Bone marrow (tissue), 2 donors: ENCODE measurements at places on chromosomes 4 and X.

DNA sequence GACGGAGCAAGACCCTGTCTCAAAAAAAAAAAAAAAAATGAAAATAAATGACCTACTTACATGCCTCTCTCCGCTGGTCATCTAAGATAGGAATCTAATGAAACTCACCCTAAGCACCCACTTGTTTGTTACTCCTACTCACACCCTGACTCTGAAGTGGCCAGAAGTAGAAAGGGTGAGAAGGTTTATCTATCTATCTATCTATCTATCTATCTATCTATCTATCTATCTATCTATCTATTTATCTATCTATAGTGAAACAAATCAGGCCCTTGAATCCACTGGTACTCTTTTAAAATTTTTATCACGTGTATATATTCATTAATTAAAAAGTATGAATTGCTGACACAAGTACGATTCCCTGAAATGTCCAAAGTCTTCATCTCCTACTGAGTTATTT lies 75.2 kb downstream of the SLC10A7 start:
- DNase-seq = no peak

- no peak for DNase-seq
Measured at GRCh38 chr4:140944199-140944515, 188.0 kb upstream of the TBC1D9 start.

DNA sequence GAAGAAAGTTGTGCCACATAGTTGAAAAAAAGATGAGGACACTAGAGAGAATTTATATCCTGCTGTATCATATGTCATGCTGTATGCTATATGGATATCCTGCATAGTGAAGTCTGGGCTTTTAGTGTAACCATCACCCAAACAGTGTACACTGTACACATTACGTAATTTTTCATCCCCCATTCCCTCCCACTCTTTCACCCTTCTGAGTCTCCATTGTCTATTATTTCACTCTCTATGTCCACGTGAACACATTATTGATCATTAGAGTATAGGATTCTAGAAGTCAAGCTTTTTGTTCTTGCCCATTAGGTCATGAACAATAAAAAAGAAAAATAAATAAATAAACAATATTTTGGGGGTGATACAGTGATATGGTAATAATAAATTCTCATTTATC lies 18.0 kb upstream of the FRYL start:
- DNase-seq = no peak

DNA sequence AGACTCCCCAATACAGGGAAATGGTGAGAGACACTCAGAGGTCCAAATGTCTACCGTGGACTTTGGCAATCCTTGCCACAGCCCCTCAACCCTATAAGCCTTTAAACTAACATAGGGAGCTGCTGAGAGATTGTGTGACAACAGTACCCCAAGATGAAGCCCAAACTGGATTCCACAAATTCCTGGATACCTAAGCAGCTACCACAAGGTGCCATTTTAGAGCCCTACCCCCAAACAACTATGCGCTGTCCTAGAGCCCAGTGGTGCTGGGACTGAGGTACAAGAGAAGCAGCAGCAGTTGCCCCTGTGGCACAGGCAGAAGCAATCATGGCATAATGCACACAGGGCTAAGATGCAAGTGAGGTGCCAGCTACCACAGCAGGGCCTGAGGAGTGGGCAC lies 2.7 kb upstream of the TMPRSS11F start:
- DNase-seq = no peak

DNA sequence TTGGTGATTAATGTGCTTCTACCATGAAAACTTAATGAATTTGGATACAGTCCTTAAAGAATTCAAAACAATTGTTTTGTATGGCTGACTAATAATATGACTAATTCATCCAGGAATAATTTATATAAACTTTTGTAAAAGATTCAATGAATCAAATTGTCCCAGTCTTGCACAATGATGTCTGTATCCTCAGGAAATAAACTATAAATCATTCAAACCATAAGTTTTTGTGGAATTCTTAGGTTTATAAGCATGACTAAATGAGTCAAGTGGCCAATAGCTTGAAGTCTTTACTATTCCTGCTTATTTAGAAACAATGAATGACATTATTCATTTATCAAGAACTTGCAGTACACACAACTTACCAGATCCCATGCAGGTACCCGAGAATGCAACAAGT lies 935.0 kb upstream of the INTU start:
- no peak for DNase-seq

- no peak for DNase-seq
Measured at GRCh38 chrX:13029887-13030771, 14.3 kb downstream of the FAM9C start.

DNA sequence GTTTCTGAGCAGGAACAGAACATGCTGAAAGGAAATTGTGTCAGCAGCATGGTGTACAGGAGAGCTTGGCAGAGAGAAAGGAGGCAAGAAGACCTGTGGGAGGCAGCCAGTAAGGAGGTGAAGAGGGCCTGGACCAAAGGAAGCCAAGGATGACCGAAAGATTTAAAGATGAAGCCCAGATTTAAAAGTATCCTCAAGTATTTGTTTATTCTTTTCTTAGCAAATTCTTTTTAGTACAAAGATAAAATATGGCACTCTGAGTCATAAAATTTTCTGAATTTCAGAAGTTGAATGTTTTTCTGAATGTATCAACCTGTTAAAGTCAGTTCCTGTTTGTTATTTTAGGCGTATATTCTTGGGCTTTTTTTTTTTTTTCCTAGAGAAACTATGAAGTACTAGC lies 3.5 kb downstream of the PKD2 start:
- DNase-seq = no peak

- DNase-seq = peak; percentile 37
Measured at GRCh38 chr4:145935253-145936141, 3.1 kb downstream of the ZNF827 start.

- DNase-seq = no peak
Measured at GRCh38 chrX:41148553-41148952, 63.3 kb downstream of the USP9X start.

GRCh38 chrX:42976746-42977366 lies 198.9 kb upstream of the PPP1R2C start:
- no peak for DNase-seq

GRCh38 chrX:105328773-105329172 lies 108.3 kb upstream of the TEX13A start:
- no peak for DNase-seq

DNA sequence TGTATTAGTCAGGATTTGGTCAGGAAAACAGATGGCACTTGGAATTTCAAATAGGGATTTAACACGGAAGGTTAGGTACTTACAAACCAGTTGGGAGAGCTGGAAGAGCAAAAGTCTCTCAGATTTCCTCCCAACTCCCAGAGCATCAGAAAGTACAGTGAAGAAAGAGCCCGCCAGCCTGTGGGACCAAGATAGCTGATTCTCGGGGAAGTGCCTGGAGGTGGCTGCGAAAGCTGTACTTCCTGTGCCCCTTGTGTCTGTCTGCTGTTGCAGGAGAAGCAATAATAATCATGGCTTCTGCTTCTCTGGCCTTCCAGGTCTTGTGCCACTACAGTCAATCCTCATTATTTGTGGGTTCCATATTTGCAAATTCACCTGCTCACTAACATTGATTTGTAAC lies 221.0 kb upstream of the BCOR start:
- peak; percentile 22 for DNase-seq

- DNase-seq = no peak
Measured at GRCh38 chrX:29419774-29420553, 795.4 kb upstream of the MAGEB2 start.

DNA sequence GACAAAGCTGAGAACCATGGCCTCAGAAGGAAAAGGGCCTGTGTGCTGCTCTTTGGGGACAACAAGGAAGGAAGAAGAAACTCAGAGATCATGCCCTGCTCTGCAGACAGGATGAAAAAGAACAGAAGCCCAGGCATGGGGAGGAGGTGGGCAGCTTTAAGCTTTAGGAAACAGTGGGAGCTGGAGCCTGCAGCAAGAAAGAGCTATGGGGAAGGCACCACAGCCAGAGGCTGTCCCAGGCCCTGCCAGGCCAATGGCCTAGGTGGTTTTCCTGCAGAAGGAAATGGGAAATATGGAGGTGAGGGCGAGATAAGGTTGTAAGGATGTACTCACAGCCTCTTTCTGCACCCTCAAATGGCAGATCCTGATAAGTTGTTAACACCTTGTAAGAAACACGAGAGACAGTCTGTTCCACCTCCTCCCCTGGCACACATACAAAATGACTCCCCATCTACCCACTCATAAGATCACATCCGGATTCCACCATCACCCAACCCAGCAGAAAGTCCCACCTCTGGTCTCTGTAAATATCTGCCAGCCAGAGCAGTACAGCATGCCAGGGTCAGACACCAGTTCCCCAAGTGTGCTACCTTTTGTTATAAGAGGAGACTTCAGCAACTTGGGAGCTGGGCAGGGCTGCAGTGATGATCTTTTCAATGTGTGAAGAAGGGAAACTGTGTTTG lies 105.2 kb downstream of the RTL5 start:
- DNase-seq = no peak

DNA sequence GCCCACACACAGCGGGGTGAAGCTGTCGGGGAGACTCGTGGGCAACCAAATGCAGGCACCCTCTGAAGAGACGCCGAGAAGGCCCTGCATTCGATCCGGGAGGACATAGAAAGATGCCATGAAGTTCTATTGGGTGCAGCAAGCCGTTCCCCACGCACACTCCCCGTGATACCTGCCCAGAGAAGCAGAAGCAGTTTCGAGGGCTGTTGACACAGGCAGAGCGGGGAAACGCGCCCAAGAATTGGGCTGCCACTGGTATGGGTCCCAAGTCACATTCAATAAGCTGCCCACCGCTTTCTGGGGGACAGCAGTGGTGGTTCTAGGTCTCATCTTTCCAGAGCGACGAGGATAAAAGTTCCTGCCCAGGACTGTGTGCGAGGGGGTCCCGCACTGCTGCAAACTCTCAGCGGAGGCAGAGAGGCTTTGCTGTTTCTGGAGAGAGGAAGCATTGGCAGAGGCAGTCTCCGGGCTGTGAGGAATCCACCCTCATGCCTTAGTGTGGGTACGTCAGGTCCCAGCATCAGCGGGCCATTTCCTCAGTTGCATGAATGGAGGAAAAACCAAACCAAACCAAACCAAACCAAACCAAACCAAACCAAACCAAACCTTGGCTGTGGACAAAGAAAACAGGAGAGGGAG lies 10.1 kb downstream of the PITX2 start:
- no peak for DNase-seq

DNA sequence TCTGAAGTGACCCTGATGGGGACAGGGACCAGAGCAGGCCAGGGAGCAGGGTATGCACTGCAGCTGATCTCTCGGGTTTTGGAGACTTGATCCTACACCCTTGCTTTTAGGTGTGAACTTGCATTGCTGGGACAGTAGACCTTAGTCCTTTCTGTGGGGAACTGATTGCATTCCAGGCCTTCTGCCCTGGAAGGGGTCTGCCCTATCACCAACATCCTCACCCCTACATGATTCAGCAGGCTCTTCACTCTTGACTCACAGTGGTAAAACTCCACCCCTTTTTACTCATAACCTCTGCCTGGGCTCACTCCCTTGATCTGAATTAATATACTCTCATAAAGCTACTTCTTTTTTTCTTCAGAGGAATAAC lies 6.6 kb upstream of the DDX60L start:
- peak; percentile 83 for DNase-seq

DNA sequence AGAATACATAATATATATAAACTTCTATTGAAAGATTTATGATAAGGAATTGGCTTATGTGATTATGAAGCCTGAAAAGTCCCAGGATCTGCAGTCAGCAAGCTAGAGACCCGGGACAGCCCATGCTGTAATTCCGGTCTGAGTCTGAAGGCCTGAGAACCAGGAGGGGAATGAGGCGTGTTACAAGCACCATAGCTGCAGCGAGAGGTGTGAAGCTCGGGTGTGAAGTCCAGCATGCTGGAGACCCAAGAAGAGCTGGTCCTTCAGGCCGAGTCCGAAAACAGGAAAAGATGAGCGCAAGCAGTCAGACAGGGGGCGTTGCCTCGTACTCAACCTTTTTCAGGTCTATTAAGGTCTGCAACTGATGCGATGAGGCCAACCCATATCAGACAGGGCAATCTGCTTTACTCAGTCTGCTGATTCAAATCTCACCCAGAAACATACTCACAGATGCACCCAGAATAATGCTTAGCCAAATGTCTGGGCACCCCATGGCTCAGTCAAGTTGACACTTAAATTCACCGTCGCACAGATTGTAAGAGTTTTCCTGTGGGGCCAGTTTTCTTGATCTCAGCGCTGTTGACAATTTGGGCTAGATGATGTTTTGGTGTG lies 40.4 kb downstream of the SMIM20 start:
- no peak for DNase-seq

DNA sequence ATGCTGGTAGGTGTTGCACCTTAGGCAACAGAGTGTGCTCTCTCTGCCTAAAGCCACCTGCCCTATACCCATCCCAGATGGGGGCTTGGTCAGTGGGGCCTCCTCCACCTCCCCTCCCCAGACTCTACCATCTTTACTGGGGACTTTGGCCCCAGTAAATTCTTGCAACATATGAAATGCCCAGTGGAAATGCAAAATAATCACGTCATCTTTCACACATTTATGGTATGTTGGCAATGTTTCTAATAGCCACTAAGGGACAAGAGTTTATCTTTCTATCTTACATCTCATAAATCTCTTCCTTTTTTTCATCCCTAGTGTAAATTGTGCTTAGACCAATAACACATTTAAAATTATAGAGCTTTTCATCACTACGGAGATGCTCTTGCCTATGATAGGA lies 103.0 kb upstream of the MAML3 start:
- no peak for DNase-seq

DNA sequence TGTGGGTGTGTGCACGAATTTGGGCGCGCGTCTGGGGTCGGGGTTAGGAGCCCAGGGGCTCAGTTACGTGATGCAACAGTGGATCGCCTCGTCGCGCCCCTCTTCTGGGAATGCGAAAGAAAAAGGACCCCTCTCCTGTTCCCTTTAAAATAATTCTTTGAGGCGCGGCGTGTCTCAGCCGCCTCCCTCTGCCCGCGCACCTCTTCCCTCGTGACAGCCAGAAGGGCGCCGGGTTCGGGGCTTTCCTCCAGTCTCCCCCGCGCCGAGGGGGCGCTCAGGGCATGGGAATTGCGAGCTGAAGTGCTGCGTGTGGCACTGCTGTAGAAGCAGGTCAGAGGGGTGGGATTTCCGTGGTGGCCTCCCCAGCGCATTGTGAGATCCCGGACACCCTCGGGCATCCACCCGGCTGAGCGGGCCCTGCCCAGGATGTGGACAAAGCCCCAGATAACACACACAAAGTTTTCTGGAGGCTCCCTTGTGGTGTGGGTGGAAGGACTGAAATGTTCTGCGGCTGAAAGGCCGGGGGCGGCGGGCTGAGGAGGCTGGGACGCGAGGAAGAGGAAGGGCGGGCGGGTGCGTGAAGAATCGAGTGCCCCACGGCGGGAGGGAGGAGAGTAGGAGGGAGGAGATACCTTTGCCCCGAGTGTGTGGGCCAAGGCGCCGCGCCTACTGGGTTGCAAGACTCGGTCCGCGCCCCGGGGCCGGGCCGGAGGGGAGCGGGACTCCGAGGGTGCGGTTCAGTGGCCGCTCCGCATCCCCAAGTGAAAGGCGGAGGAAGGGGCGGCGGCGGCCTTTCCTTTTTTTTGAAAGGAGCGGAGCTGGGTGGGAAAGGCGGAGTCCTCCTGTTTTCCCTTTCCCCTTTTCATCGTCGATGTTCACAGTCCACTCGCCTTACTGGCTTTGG lies 752 bp downstream of the SEPTIN11 start:
- peak; percentile 14 for DNase-seq

- DNase-seq = no peak
Measured at GRCh38 chr4:8830611-8831200, 40.9 kb downstream of the HMX1 start.
